MCF 10A (cell line): ENCODE measurements at places on chromosomes 7 and 10.

DNA sequence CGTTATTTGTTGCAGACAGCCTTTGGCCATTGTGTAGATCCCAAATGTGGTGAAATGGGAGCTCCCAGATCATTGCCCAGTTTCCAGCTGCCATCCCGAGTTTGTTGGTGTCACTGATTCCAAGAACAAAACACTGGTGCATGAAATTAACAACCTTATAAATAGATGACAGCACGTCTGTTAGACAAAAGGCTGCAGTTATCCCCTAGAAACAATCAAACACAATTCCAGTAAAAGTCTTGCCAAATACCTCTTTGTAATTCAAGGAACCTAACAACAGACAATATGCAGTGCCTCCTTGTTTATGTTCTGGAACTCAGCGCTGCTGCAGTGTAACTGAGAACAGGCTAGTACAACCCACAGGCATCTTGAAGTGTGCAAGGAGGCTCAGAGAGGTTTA is 404.5 kb downstream of the PAXIP1 start:
- H3K4me3 ChIP-seq, result no peak overlapping the region
- H3K4me1 ChIP-seq, result no peaks in the 10 kb centered on the region
- no peaks in the 10 kb centered on the region for H3K36me3 ChIP-seq
- DNase-seq, result no peak
- no peak overlapping the region for H3K27ac ChIP-seq

GRCh38 chr7:68067845-68068244 is 1071.2 kb downstream of the TYW1 start:
- H3K27ac ChIP-seq, result no peak overlapping the region
- H3K4me1 ChIP-seq, result no peaks in the 10 kb centered on the region
- no peaks in the 10 kb centered on the region for H3K36me3 ChIP-seq
- no peaks in the 10 kb centered on the region for H3K27me3 ChIP-seq

GRCh38 chr7:50748472-50748871 is 34.2 kb downstream of the GRB10 start:
- no peaks in the 10 kb centered on the region for H3K27me3 ChIP-seq
- no peak for DNase-seq
- no peak overlapping the region for H3K4me3 ChIP-seq
- H3K36me3 ChIP-seq, result peaks cover 19% of the 10 kb centered on the region
- H3K4me1 ChIP-seq, result no peaks in the 10 kb centered on the region

GRCh38 chr7:113805976-113806375 is 112.8 kb downstream of the PPP1R3A start:
- H3K4me1 ChIP-seq, result no peaks in the 10 kb centered on the region
- H3K36me3 ChIP-seq, result no peaks in the 10 kb centered on the region
- peaks cover 39% of the 10 kb centered on the region for H3K27me3 ChIP-seq
- DNase-seq, result no peak

GRCh38 chr7:88101769-88102168 is 118.1 kb downstream of the SRI start:
- no peak overlapping the region for H3K4me3 ChIP-seq
- no peak overlapping the region for H3K27ac ChIP-seq

GRCh38 chr10:75342397-75342796 is 59.2 kb downstream of the ZNF503 start:
- no peak for DNase-seq
- H3K36me3 ChIP-seq, result peaks cover 6% of the 10 kb centered on the region
- no peak overlapping the region for H3K4me3 ChIP-seq
- H3K27me3 ChIP-seq, result no peaks in the 10 kb centered on the region
- no peaks in the 10 kb centered on the region for H3K4me1 ChIP-seq
- no peak overlapping the region for H3K27ac ChIP-seq

DNA sequence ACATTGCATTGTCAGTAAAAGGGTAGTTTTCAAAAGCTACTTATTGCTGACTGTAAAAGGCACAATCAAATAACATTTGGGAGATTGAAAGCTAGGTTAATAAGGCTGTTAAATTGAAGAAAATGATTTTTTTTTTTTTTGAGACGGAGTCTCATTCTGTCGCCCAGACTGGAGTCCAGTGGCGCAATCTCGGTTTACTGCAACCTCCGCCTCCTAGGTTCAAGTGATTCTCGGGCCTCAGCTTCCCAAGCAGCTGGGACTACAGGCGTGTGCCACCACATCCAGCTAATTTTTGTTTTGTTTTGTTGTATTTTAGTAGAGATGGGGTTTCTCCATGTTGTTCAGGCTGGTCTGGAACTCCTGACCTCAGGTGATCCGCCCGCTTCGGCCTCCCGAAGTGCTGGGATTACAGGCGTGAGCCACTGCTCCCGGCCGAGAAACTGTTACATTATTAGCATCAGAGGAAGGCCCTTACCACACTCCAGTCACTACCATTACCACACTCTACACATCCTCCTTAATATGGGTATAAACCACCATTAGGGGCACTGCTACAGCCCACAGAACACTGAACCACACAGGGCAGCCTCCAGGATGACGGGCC is 1.0 kb downstream of the CYP51A1 start:
- peaks cover 28% of the 10 kb centered on the region for H3K4me1 ChIP-seq
- peak overlapping the region; percentile 90 for H3K4me3 ChIP-seq
- peaks cover 19% of the 10 kb centered on the region for H3K36me3 ChIP-seq
- H3K27ac ChIP-seq, result peak overlapping the region; percentile 98

GRCh38 chr7:149886018-149886415 is 12.2 kb downstream of the ATP6V0E2 start:
- no peak overlapping the region for H3K4me3 ChIP-seq
- no peak overlapping the region for H3K27ac ChIP-seq
- no peaks in the 10 kb centered on the region for H3K36me3 ChIP-seq
- H3K27me3 ChIP-seq, result no peaks in the 10 kb centered on the region

DNA sequence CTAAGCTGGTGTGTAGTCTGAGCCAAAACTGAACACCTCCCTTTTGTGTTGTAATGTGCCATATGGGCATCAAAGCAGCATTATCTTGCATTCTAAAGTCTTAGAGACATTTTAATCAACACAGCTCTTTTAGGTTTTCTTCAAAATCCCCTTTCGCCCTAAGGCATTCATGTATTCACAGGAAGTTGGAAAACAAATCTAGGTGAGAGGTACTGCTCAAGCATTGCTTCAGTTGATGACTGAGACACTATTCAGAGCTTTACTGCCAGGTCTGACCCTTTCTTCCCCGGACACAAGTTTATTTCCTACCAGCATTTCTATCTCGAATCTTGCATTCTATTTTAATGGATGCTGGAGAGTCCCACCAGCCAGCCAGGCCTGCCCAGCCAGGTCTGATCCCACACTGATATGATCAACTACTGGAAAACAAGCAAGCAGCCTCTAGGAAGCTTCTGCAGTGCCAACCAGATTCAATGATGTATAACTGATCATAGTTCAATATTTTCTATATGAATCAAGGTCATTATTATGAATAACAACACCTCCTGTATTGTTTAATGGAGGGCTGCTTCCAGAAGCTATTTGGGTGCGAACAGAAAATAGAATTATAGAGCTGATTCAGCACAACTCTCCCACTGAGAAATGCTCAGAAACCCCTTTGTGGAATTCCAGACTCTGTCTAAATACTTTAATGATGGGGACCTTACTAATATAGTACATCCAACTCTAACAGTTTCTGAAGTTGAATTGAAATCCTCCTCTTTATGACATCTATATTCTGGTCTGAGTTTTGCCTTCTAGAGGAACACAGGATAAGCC is 4.0 kb upstream of the BRAF start:
- H3K36me3 ChIP-seq, result peaks cover 5% of the 10 kb centered on the region
- peaks cover 17% of the 10 kb centered on the region for H3K27me3 ChIP-seq
- DNase-seq, result no peak
- no peak overlapping the region for H3K4me3 ChIP-seq
- no peaks in the 10 kb centered on the region for H3K4me1 ChIP-seq

DNA sequence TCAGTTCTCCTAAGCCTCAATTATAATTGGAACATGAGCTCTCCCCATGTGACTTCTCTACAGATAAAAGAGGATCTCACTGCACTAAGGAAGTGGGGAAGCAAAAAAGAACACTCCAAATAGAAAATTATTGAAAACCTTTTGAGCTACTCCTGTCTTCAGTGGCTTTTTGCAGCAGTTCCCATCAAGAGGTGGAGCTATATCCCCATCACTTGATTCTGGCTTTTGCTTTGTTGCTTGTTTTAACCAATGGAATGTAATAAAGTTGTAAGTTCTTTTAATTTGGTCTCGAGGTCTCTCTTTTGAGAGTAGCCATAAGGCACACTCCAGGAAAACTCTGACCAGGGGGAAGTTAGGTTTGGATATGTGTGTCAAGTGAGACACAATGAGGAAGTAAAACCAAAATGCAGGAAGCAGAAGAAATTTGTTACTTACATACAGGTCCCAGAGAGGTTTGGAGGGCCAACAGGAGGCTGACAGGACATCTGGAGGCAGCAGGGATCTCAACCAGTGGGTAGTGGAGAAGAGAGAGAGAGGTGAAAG is 569.4 kb downstream of the HTR7 start:
- H3K4me1 ChIP-seq, result peaks cover 25% of the 10 kb centered on the region
- no peaks in the 10 kb centered on the region for H3K27me3 ChIP-seq
- no peak overlapping the region for H3K4me3 ChIP-seq
- no peaks in the 10 kb centered on the region for H3K36me3 ChIP-seq
- DNase-seq, result peak; percentile 42
- H3K27ac ChIP-seq, result no peak overlapping the region

GRCh38 chr10:108620821-108621534 is 1302.3 kb downstream of the XPNPEP1 start:
- no peaks in the 10 kb centered on the region for H3K27me3 ChIP-seq
- no peak for DNase-seq
- no peak overlapping the region for H3K4me3 ChIP-seq
- H3K36me3 ChIP-seq, result no peaks in the 10 kb centered on the region
- no peaks in the 10 kb centered on the region for H3K4me1 ChIP-seq

DNA sequence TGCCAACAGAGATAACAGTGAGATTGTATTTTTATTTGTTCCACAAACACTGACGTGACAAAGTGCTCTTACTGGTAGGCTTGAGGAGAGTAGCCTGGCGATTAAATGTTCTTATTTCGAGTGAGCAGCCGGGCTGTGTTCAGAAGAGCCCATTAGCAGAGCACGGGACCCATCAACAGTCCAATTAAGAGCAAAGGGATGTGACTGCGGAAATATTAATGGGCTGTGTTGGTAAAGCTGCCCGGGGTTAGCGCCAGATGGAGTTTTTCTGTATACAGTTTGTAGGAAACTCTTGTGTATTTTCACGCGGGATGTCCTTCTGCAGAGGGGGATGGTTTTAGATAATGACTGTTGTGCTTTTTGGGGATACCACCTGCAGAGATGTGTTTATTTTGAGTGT is 104.3 kb downstream of the KIAA1217 start:
- peaks cover under 1% of the 10 kb centered on the region for H3K4me1 ChIP-seq
- DNase-seq, result no peak
- peaks cover 13% of the 10 kb centered on the region for H3K36me3 ChIP-seq

GRCh38 chr10:129971381-129972144 is 7.5 kb upstream of the EBF3 start:
- H3K4me1 ChIP-seq, result peaks cover 5% of the 10 kb centered on the region
- H3K4me3 ChIP-seq, result no peak overlapping the region
- H3K27ac ChIP-seq, result no peak overlapping the region
- no peaks in the 10 kb centered on the region for H3K36me3 ChIP-seq

DNA sequence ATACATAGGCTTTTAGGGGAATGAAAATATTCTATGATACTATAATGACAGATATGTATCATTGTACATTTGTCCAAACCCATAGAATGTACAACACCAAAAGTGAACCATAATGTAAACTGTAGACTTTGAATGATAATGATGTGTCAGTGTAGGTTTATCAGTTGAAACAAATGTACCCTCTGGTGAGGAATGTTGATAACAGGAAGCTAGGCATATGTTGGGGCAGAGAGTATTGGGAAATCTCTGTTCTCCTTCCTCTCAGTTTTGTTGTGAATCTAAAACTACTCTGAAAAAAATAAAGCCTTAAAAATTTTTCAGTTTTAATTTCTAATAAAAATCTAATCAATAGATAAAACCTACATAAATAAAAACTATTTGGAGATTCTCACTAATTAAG is 36.9 kb downstream of the C1GALT1 start:
- no peaks in the 10 kb centered on the region for H3K27me3 ChIP-seq
- H3K36me3 ChIP-seq, result peaks cover 33% of the 10 kb centered on the region
- no peak overlapping the region for H3K4me3 ChIP-seq

- peaks cover 71% of the 10 kb centered on the region for H3K27me3 ChIP-seq
- H3K27ac ChIP-seq, result no peak overlapping the region
- H3K4me3 ChIP-seq, result no peak overlapping the region
- no peak for DNase-seq
- no peaks in the 10 kb centered on the region for H3K36me3 ChIP-seq
These were observed 6.2 kb downstream of the PLXNA4 start for GRCh38 chr7:132569884-132570614.

DNA sequence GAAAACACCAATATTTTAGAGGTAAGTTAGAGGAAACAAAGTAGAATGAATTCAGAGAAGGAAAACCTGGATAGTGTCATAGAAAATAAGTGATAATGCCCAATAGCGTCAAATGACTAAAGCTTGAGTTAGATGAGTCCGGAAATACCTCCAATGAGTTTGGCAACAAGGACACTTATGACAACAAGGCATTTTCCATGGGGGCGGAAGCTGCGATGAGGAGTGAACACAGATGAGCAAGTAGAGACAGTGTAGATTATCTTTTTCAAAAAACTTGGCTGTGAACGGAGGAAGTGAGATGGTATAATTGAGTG is 383 bp upstream of the R3HCC1L start:
- H3K27ac ChIP-seq, result peak overlapping the region; percentile 95
- peaks cover 11% of the 10 kb centered on the region for H3K4me1 ChIP-seq

DNA sequence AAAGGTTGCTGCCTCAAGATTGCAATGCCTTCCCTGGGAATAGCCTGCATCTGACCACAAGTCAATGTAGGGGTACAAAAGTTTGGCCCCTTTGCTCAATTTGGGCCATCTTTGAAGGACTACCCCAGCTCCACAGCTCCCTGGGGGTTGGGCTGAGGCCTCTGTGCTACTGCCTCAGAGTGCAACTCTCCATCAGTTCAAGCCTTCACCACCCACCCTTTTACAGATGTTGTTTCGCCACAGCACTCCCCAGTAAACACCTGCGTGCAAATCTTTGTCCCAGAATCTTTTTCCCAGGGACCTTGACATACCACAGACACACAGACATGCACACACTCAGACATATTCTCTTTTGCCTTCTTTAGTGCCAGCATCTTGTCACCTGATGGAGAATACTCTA is 66.0 kb upstream of the ANKRD1 start:
- no peaks in the 10 kb centered on the region for H3K36me3 ChIP-seq
- DNase-seq, result no peak
- H3K4me1 ChIP-seq, result no peaks in the 10 kb centered on the region
- H3K4me3 ChIP-seq, result no peak overlapping the region
- H3K27ac ChIP-seq, result no peak overlapping the region

- H3K4me3 ChIP-seq, result no peak overlapping the region
- H3K36me3 ChIP-seq, result no peaks in the 10 kb centered on the region
- H3K27me3 ChIP-seq, result peaks cover 48% of the 10 kb centered on the region
- H3K27ac ChIP-seq, result no peak overlapping the region
- no peak for DNase-seq
These were observed 22.5 kb downstream of the DRGX start for GRCh38 chr10:49373361-49373760.
